ENCODE measurements at places on chromosomes 5 and 9.

DNA sequence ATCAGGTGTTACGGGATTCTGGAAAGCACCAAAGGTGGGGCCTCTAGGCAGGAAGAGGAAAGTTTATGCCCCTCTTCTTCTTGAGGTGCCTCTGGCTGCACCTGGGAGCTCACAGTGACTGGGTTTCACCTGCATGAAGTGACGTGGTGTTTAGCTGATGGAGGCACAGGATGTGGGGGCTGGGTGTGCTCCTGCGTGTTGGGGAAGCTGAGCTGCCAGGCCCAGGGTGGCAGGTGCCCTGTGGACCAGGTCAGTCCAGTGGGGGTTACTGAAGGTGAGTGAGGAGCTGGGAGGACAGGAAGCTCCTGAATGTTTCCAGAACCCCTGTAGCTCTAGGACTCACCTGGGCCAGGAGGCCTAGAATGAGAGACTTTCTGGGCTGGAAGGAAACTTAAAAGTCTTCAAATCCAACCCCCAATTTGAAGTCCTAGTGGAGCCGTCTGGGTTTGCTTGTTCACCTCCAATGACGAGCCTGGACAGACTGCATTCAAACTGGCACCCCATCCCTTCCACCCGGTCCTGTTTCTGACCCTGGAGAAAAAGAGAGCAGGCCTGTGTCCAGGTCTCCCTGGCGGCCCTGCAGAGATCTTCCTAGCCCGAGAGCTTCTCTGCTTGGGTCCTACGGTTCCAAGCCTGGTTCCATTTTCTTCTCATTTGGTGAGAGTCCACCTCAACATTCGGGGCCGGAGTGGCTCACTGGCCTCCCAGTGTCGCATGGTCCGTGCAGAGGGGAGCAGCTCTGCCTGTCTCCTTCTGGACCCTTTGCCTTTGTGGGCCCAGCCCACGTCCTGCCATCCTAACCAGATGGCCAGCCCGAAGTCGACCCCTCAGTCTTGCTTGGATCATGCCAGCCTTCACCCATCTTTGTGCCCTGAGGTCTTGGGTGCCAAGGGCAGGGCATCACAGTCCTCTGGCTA, 22.3 kb downstream of the TRAF1 start:
- peak; percentile 89 for DNase-seq

GRCh38 chr9:114078021-114078780, at the start of gene AMBP:
Gene AMBP (minus strand): TSS chr9:114078300. CDS start chr9:114078209, 91 bp downstream.
- no peak for DNase-seq

DNA sequence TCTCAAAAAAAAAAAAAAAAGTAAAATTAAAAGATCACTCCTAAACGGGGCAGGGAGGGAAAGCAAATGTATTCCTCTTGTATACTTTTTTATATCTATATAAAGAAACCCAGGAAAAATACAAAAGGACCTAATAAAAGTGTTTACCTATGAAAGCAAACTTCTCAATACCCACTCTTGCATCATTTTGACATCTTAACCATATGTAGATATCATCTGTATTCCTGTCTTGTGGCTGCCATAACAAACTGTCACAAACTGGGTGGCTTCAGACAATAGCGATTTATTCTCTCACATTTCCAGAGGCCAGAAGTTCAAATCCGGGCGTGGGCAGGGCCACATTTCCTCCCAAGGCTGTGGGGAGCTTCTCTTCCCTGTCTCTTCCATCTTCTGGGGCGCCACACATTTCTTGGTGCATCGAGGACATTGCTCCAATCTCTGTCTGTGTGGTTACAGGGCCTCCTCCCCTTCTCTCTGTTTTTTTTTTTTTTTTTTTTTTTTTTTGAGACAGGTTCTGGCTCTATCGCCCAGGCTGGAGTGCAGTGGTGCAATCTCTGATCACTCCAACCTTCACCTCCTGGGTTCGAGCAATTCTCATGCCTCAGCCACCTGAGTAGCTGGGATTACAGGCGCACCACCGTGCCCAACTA, 58.4 kb upstream of the IL17B start:
- no peak for DNase-seq

GRCh38 chr5:142499591-142500226, 174.9 kb upstream of the SPRY4 start:
- no peak for DNase-seq

- peak; percentile 55 for DNase-seq
Measured at GRCh38 chr9:126301985-126302603, 24.5 kb upstream of the MVB12B start.

All from CD4-positive, alpha-beta memory T cell (primary cell).